ENCODE measurements at places on chromosomes 4 and X. TPM values are rescaled to one million over a fixed set of nuclear protein-coding genes. Genes with fewer than 3 reads are reported as not detected.

DNA sequence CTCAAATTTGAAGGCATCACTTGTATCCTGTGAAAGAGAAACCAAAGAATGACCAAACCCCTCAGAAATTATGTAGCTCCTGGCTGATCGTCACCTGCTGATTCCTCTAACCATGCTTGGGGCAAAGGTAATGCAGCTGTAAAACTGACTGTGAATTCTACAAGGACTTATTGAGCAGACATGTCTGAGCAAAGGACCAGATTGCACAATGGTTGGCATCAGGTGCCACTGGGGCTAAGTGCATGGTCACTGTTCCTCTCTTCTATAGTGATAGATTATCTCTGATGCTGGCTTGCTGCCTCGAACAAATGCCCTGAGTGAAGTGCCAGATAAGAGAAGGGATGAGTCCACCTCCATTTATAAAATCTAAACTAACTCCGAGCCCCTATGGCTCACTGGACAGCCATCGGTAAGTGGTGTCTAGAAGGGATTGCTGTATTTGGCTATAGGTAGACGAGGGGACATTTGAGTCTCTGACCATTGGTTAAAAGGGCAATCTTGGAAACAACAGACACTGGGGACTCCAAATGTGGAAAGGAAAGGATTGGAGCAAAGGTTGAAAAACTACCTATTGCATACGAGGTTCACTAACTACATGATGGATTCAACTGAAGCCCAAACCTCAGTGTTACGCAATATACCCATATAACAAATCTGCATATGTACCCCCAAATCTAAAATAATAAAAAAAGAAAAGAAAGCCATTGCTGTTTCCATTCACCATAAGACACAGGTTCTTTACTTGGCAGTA lies 110.7 kb upstream of the IGSF1 start:
- DNase-seq, result no peak

GRCh38 chr4:186953599-186954260 lies 230.1 kb upstream of the FAT1 start:
- DNase-seq, result peak; percentile 86

DNA sequence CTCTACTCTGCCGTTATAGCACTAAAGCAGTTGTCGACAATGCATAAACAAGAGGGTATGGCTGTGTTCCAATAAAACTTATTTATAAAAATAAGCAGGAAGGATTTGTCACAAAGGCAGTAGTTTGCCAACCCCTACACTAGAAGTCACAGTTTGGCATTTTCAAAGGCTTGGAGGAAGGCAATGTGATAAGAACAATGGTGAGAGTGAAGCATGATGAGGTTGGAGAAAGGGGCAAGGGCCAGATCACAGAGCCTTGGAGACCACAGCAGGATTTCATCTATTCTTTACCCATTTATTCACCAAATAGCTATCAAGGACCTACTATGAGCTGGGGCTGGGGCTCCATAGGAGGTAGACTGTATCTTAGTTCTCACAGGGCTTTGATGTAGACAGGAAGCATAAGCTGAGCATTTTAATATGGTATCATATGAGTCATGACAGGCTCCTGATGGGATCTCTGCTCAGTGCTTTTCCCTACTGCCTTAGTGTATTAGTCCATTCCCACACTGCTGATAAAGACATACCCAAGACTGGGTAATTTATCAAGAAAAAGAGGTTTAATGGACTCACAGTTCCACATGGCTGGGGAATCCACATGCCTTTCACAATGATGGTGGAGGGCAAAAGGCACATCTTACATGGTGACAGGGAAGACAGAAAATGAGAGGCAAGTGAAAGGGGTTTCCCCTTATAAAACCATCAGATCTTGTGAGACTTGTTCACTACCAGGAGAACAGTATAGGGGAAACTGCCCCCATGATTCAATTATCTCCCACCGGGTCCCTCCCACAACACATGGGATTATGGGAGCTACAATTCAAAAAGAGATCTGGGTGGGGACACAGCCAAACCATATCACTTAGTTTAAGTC lies 58.9 kb downstream of the PPM1K start:
- DNase-seq, result peak; percentile 12

GRCh38 chrX:149962859-149963757 lies 24.8 kb upstream of the EOLA2 start:
- peak; percentile 69 for DNase-seq

Gene RAB28
- total RNA-seq, result 25.9 TPM

Gene STS
- total RNA-seq, result 2.1 TPM

Gene CLDN34
- total RNA-seq, result 0.29 TPM

Gene RHOXF2
- total RNA-seq, result 0.29 TPM

All from RPMI7951 (cell line).